ENCODE measurements at places on chromosomes 5 and 9.

DNA sequence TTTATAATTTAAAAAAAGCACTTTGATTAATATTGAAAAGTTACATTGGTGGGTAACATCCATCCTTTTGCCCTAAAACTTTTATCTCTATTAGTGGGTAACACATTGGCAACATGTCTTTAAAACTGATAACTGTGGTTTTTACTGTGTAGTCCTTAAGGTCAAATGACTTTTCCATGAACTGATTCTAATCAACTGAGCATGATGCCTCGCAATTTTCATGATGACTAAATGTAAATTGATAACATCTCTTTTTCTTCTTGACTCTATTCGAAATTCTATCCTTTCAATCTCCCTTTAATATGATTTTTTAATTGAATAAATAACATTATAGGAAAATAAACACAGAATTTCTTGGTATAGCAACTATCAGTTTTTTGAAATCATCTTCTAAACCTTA is 6.3 kb upstream of the IL5 start:
- no peak overlapping the region for H3K27ac ChIP-seq
- no peaks in the 10 kb centered on the region for H3K27me3 ChIP-seq
- H3K36me3 ChIP-seq, result no peaks in the 10 kb centered on the region
- no peaks in the 10 kb centered on the region for H3K4me1 ChIP-seq

- no peaks in the 10 kb centered on the region for H3K4me1 ChIP-seq
- no peak overlapping the region for H3K4me3 ChIP-seq
- DNase-seq, result no peak
- no peaks in the 10 kb centered on the region for H3K27me3 ChIP-seq
- H3K36me3 ChIP-seq, result no peaks in the 10 kb centered on the region
Observed at GRCh38 chr9:9846557-9846956, 766.2 kb downstream of the PTPRD start.

- no peaks in the 10 kb centered on the region for H3K27me3 ChIP-seq
- peak overlapping the region; percentile 91 for H3K4me3 ChIP-seq
- peaks cover 6% of the 10 kb centered on the region for H3K36me3 ChIP-seq
Observed at GRCh38 chr5:134411228-134411545, 494 bp downstream of the CDKN2AIPNL start.

DNA sequence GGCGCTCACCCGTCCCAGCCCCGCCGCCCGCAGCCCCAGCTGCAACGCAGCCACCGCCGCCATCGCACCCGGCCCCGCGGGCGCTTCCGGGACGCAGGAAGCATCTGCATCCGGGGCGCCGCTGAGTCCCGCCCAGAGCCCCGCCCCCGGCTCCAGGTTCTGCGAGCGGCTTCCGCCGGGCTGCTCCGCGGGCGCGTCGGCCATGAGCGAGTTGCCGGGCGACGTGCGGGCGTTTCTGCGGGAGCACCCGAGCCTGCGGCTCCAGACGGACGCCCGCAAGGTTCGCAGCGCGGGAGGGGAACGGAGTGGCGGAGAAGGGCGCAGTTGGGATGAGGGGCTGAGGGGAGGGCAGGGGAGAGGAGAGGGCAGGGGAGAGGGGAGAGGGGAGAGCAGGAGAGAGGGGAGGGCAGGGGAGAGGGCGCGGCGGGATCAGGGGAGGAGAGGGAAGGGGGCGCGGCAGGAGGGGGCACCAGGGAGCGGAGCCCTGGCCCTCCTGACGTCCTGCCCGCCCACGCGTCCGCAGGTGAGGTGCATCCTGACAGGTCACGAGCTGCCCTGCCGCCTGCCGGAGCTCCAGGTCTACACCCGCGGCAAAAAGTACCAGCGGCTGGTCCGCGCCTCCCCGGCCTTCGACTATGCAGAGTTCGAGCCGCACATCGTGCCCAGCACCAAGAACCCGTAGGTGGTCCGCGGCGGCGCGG is at the start of the genes SURF1 and SURF2:
Gene SURF1, minus strand, starts transcription at position 97 of the 701 bp plus-strand sequence. Its CDS starts 34 bp downstream, at position 63.
Gene SURF2, plus strand, starts transcription at position 160 of the 701 bp plus-strand sequence. Its CDS starts 43 bp downstream, at position 203.
- H3K36me3 ChIP-seq, result peaks cover 10% of the 10 kb centered on the region
- H3K4me1 ChIP-seq, result peaks cover 28% of the 10 kb centered on the region
- peak within 1 kb of the TSS; percentile 56 for H3K27ac ChIP-seq
- H3K4me3 ChIP-seq, result peak within 1 kb of the TSS; percentile 88
- H3K27me3 ChIP-seq, result no peaks in the 10 kb centered on the region

- no peak for DNase-seq
- no peaks in the 10 kb centered on the region for H3K27me3 ChIP-seq
- no peak overlapping the region for H3K27ac ChIP-seq
Observed at GRCh38 chr5:172667786-172668593, 26.9 kb downstream of the NEURL1B start.

- no peak overlapping the region for H3K27ac ChIP-seq
- H3K27me3 ChIP-seq, result no peaks in the 10 kb centered on the region
- no peak for DNase-seq
Observed at GRCh38 chr5:52995914-52996313, 6.8 kb downstream of the ITGA2 start.

DNA sequence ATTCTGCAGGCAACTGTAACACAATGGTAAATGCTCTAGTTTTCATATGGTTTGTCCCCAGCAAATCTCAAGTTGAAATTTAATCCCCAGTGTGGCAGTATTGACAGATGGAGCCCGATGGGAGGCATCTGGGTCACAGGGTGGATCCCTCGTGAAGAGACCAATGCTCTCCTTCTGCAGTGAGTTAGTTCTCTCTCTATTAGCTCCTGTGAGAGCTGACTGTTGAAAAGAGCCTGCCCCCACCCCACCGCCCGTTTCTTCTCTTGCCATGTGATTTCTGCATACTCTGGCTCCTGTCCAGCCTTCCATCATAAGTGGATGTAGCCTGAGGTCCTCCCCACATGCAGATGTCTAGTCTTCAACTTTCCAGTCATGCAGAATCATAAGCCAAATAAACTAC is 27.0 kb downstream of the IARS1 start:
- no peaks in the 10 kb centered on the region for H3K27me3 ChIP-seq
- no peak for DNase-seq
- H3K4me3 ChIP-seq, result no peak overlapping the region
- peaks cover 75% of the 10 kb centered on the region for H3K36me3 ChIP-seq
- H3K27ac ChIP-seq, result no peak overlapping the region

- no peak overlapping the region for H3K27ac ChIP-seq
- H3K4me1 ChIP-seq, result no peaks in the 10 kb centered on the region
- H3K36me3 ChIP-seq, result no peaks in the 10 kb centered on the region
- no peaks in the 10 kb centered on the region for H3K27me3 ChIP-seq
Observed at GRCh38 chr9:69446496-69446895, 121.5 kb downstream of the ENTREP1 start.

DNA sequence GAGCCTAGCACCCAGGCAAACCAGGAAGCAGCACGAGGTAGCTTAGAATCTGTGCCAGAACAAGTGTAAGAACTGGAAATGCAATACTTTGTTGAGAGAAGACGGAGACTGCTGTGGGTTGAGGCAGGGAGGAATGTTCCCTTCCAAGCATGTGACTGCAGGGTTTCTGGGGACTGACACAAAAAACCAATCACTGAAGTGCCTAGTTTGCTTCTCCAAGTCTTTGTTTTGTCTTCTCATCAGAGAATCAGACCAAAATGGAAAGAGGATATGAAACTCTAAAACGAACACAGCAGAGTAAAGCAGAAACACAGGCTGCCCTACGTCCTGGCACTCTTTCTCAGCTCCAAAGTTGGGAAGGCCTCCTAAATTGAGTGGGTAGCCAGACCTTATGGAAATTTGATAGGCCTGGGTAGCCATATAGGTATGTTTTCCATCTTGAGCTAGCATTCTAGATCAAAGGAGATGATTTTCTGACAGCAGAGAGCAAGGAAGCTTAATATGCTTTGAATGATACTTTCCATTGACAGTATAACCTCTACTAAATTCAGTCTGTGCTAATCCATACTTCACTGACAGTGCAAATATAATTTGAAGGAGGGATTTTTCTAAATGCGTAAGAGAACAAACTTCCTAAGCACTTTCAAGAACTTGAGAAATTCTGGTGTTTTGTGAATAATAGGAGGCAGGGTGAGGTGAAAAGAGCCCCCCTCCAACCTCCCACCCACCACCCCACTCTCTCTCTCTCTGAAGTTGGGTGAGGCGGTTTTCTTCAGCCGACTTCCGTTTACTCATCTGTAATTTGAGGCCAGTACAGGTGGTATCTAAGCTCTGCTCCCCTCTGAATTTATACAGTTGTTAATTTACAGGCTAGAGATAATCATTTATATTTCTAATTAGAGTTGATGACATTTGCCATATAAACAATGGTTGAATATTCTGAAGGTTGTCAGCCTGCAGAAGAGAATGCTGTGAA is 5.5 kb downstream of the ADRB2 start:
- no peaks in the 10 kb centered on the region for H3K27me3 ChIP-seq
- no peak for DNase-seq
- peak overlapping the region; percentile 20 for H3K4me3 ChIP-seq
- H3K36me3 ChIP-seq, result no peaks in the 10 kb centered on the region
- peak overlapping the region; percentile 32 for H3K27ac ChIP-seq
- H3K4me1 ChIP-seq, result peaks cover 43% of the 10 kb centered on the region

DNA sequence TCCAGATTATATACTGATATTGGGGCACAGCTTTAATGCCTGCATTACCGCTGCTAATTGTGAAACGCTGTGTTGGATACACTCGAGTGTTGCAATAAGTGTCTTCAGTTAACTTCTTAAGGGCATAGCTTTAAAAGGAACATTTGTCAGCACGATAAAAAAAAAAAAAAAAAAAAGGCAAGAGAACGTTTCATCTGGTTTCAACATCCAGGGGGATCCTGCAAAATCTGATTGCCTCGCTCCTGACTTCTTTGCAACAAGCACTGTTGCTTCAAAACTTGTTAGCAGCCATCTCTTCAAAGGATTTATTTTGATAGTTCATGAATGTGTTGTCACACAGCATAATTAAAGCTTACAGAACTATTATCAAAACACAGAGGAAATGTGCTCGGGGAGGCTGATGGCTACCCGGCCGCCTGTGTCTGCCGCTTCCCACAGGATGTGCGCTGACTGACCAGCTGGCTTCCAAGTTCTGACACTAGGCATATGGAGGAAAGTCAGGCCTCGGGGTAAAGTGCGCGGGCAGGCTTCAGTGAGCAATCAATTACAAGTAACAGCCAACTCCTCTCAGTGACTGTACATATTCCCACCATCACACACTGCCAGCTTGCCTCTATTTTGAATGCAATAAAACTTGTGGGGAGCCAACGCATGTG is 77.7 kb downstream of the EBF1 start:
- peak; percentile 21 for DNase-seq
- H3K27me3 ChIP-seq, result no peaks in the 10 kb centered on the region
- no peaks in the 10 kb centered on the region for H3K36me3 ChIP-seq
- peaks cover 51% of the 10 kb centered on the region for H3K4me1 ChIP-seq
- H3K4me3 ChIP-seq, result peak overlapping the region; percentile 36

GRCh38 chr9:95459178-95459577 is 57.6 kb downstream of the PTCH1 start:
- no peak for DNase-seq
- H3K27me3 ChIP-seq, result no peaks in the 10 kb centered on the region
- H3K36me3 ChIP-seq, result peaks cover 9% of the 10 kb centered on the region
- H3K4me3 ChIP-seq, result no peak overlapping the region
- H3K27ac ChIP-seq, result no peak overlapping the region

GRCh38 chr9:20582150-20582549 is 40.1 kb downstream of the MLLT3 start:
- H3K4me3 ChIP-seq, result no peak overlapping the region
- no peaks in the 10 kb centered on the region for H3K4me1 ChIP-seq
- no peaks in the 10 kb centered on the region for H3K36me3 ChIP-seq
- no peak overlapping the region for H3K27ac ChIP-seq
- DNase-seq, result no peak

DNA sequence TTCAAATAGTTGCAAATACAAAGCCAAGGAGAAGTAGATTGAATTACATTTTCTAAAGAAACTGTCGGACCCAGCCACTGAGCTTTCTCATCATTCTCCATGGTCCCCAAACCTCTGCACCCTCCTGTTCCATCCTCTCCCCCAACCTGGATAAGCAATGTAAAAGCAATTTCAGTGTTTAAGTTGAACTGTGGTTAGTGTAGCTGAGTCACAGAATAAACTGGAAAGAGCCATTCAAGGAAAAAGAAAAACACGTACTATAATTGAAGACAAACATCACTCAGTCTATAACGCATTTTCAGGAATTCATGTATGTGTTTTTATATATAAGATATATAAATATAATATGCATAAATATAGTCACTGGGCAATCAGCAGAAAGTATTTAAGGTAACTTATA is 54.1 kb upstream of the TMEM161B start:
- no peak for DNase-seq
- H3K4me1 ChIP-seq, result no peaks in the 10 kb centered on the region
- H3K36me3 ChIP-seq, result no peaks in the 10 kb centered on the region
- no peak overlapping the region for H3K4me3 ChIP-seq
- H3K27me3 ChIP-seq, result no peaks in the 10 kb centered on the region

GRCh38 chr9:103837940-103838339 is 256.2 kb upstream of the SMC2 start:
- H3K4me1 ChIP-seq, result no peaks in the 10 kb centered on the region
- no peaks in the 10 kb centered on the region for H3K27me3 ChIP-seq
- H3K4me3 ChIP-seq, result no peak overlapping the region
- H3K36me3 ChIP-seq, result no peaks in the 10 kb centered on the region
- DNase-seq, result no peak

- no peak overlapping the region for H3K4me3 ChIP-seq
- H3K4me1 ChIP-seq, result no peaks in the 10 kb centered on the region
Observed at GRCh38 chr5:29037716-29038115, 1999.3 kb upstream of the CDH9 start.

- H3K4me3 ChIP-seq, result no peak overlapping the region
- no peaks in the 10 kb centered on the region for H3K36me3 ChIP-seq
- no peak overlapping the region for H3K27ac ChIP-seq
- H3K27me3 ChIP-seq, result no peaks in the 10 kb centered on the region
- DNase-seq, result no peak
- no peaks in the 10 kb centered on the region for H3K4me1 ChIP-seq
Observed at GRCh38 chr9:26426551-26427131, 466.0 kb downstream of the CAAP1 start.

DNA sequence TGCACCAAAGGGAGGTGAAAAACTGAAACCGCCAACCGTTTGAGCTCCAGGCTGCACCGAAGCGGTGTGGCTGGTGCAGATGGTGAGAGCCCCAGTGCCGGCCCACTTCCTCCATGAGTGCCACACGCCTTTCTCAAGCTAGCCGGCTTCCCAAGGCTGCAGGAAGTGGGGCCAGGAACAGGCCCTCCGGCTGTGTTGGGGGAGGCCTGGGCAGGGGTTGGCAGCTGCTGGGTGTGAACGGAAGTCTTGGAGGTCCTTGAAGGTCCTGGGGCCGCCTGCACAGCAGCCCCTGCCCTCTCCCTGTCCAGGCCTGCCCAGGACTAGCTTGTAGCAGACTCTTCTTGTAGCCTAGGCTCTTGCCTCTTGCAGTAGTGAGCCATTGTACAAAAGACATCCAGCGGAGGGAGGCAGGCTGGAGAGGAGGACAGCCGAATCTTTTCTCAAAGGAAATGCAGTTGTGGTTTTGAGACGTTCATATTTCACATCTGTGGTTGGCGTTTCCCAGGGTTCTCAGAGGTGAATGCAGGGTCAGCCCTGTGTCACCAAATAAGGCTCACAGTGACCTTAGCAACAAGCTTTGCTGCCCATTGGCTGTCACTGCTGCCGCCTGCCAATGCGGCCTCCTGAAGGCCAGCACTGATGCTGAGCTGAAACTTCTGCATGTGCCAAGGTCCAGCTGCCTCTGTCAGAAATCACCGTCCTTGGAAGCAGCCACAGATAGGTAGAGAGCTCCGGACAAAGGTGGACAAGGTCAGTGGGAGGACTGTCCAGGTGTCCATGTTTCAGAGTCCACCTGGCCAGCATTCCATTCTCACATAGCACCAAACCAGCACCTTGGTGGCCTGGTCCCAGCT is 23.9 kb downstream of the IRF1 start:
- H3K36me3 ChIP-seq, result no peaks in the 10 kb centered on the region
- peaks cover 42% of the 10 kb centered on the region for H3K4me1 ChIP-seq
- no peaks in the 10 kb centered on the region for H3K27me3 ChIP-seq
- no peak for DNase-seq
- H3K4me3 ChIP-seq, result no peak overlapping the region

GRCh38 chr9:132006677-132007370 is 72.8 kb downstream of the MED27 start:
- no peak for DNase-seq
- H3K27me3 ChIP-seq, result no peaks in the 10 kb centered on the region
- H3K4me3 ChIP-seq, result no peak overlapping the region
- peaks cover 13% of the 10 kb centered on the region for H3K4me1 ChIP-seq
